ENCODE measurements at places on chromosomes 11 and 22. TPM values are rescaled to one million over a fixed set of nuclear protein-coding genes. Genes with fewer than 3 reads are reported as not detected.

The GLYAT gene
- not detected for total RNA-seq

The TMEM132A gene
- total RNA-seq: 86.6 TPM

The PHF21A gene
- total RNA-seq: 21.8 TPM

The P4HA3 gene
- total RNA-seq: not detected

DNA sequence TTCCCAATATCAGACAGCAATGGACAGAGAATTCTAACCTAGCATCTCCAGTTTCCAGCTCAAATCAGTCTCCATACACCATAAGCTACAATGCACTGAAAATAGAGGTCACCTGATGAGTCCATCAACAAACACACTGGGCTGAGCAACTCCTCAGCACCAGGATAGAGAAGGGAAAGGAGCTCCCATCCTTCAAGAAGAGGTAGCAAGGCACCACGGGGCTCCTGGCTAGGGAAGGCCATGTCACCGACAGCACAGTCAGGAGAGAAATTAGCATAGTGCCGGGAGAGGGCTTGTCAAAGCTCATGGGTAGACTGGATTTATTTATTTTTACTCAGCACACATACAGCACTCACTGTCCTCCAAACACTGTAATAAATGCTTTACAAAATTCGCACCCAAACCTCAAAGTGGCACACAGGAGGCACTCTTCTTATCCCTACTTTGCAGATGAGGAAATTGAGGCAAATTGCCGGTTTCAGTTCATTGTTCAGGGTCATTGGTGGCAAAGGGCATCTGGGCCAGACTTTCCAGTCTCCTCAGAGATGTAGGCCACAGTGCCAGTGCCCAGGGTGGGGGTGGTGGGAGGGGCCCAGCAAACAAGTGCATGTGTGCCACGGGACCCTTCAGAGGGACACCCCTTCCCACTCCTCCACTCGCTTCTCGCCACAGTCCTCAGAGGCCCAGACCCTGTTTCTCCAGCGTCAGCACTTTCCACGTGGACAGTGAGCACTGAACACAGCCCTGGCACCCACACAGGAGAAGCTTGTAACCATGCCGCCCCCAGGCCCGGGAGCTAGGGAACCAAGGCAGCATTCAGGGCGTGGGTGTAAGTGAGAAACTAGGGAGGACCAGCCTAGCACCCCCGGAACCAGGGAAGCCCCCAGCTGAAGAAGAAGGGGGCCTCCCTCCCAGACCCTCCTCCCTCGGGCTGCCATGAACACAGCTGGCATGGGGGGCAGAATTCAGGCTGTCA lies 1417.4 kb downstream of the TBC1D22A start:
- H3K27ac ChIP-seq: no peak overlapping the region
- no peak for DNase-seq
- H3K36me3 ChIP-seq: no peaks in the 10 kb centered on the region
- H3K4me1 ChIP-seq: no peaks in the 10 kb centered on the region
- H3K27me3 ChIP-seq: no peaks in the 10 kb centered on the region

- DNase-seq: no peak
- peaks cover 10% of the 10 kb centered on the region for H3K4me1 ChIP-seq
- H3K27ac ChIP-seq: peak overlapping the region; percentile 44
- H3K36me3 ChIP-seq: no peaks in the 10 kb centered on the region
- H3K4me3 ChIP-seq: no peak overlapping the region
Measured at GRCh38 chr11:6354651-6355485, 34.6 kb upstream of the CAVIN3 start.

GRCh38 chr11:43980253-43980652 lies 37.8 kb downstream of the C11orf96 start:
- no peaks in the 10 kb centered on the region for H3K36me3 ChIP-seq
- DNase-seq: no peak
- H3K4me3 ChIP-seq: no peak overlapping the region
- H3K27ac ChIP-seq: no peak overlapping the region
- H3K27me3 ChIP-seq: no peaks in the 10 kb centered on the region
- peaks cover 8% of the 10 kb centered on the region for H3K4me1 ChIP-seq

DNA sequence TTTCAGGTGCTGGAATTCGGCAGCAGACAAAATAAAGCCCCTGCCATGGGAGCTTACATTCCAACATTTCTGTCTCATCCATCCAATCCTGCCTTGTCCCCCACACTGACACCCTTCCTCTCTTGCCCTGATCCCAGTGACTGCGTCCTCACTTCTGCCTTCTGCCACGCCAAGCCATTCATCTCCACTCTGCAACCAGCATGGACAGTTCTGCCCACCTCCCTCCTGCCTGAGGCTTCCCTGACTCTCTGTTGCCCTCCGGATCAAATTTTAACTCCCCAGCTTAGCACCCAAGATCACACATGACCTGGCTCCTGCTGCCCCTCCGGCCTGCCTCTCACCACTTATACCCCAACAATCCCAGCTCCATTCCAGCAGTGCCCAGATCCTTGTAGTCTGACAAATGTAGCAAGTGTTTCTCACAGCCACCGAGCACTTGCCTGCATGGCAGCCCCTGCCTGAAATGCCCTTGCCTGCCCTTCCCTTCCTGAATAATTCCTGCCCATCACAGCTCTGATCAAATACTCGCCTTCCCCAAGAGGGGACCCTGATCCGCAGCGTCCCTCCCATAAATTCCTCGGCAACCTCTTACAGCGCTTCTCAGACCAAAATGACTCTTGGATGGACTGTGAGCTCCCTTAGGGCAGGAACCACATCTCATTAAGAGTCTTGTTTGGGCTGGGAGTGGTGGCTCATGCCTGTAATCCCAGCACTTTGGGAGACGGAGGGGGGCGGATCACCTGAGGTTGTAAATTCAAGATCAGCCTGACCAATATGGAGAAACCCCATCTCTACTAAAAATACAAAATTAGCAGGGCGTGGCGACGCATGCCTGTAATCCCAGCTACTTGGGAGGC lies 2.3 kb downstream of the ACTN3 start:
- H3K4me3 ChIP-seq: no peak overlapping the region
- peaks cover 30% of the 10 kb centered on the region for H3K4me1 ChIP-seq

GRCh38 chr22:37996515-37997246 lies 12.3 kb upstream of the SOX10 start:
- no peaks in the 10 kb centered on the region for H3K4me1 ChIP-seq
- H3K4me3 ChIP-seq: no peak overlapping the region
- H3K36me3 ChIP-seq: no peaks in the 10 kb centered on the region
- DNase-seq: no peak
- no peak overlapping the region for H3K27ac ChIP-seq

Measured in Caco-2 (cell line).